Thyroid gland (tissue), 4 donors: ENCODE measurements at places on chromosomes 2 and 18. TPM values are rescaled to one million over a fixed set of nuclear protein-coding genes. Genes with fewer than 3 reads are reported as not detected.

HOXD10 gene
- not detected for total RNA-seq

DNA sequence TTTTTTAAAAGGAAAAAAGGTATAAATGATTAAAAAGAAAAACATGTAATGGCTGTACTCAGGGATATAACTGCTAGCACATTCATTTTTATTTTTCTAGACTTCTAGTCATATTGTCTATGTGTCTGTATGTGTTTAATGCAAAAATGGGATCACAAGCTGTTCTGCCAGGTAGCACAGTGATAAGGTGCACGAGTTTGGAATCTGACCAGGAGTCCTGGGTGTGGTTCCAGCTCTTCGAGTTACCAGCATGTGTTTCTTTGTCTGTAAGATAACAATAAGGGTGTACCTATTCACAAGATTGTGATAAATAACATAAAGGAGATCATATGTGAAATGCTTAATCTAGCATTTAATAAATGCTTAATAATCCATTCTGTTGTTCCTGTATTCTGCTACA lies 145.3 kb downstream of the PKP4 start:
- no peak for DNase-seq
- H3K27me3 ChIP-seq, result no peaks in the 10 kb centered on the region
- H3K27ac ChIP-seq, result no peak overlapping the region
- H3K4me1 ChIP-seq, result peaks cover 8% of the 10 kb centered on the region
- H3K36me3 ChIP-seq, result no peaks in the 10 kb centered on the region

CIB4 gene
- 0.94 TPM for total RNA-seq

SPP2 gene
- total RNA-seq, result not detected

DLX2 gene
- not detected for total RNA-seq

- H3K27me3 ChIP-seq, result no peaks in the 10 kb centered on the region
- DNase-seq, result no peak
- peak overlapping the region; percentile 86 for H3K27ac ChIP-seq
- H3K4me1 ChIP-seq, result peaks cover 91% of the 10 kb centered on the region
- no peaks in the 10 kb centered on the region for H3K36me3 ChIP-seq
Observed at GRCh38 chr18:48801728-48802542, 148.8 kb downstream of the SMAD7 start.
